ENCODE measurements at places on chromosomes 7 and 10.
A peak's percentile ranks its signal among the peaks of the same experiment; 100 is the strongest.

DNA sequence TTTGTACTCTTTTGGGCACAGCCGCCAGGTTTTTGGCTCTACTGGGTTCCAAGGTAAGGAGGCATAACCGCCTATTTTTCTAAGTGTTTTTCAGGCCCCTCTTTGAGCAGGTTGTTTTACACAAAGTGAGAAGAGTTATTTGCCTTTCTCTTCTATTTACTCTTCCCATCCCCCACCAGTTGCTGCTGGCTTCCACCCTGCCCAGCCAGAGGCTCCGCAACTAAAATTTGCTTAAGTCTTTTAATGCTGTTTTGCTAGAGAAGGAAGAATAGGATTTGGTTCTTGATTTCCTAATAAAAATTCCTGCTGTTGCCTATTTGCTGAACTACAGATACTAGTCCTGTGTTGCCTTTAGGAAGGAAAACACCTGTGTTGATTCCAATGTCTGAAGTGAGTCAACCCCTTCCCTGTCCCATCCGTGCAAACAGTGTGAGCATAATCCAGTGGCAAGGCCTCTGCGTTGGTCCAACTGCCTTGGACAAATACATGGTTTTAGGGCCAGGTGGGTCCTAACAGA is 1.9 kb downstream of the PLA2G12B start:
- H3K36me3 ChIP-seq, result no peaks in the 10 kb centered on the region
- H3K27me3 ChIP-seq, result no peaks in the 10 kb centered on the region
- peak overlapping the region; percentile 91 for H3K27ac ChIP-seq
- peak overlapping the region; percentile 54 for H3K4me3 ChIP-seq

- peak; percentile 98 for DNase-seq
- no peaks in the 10 kb centered on the region for H3K27me3 ChIP-seq
- peak overlapping the region; percentile 88 for H3K27ac ChIP-seq
- H3K36me3 ChIP-seq, result peaks cover 1% of the 10 kb centered on the region
- H3K4me3 ChIP-seq, result peak overlapping the region; percentile 32
Observed at GRCh38 chr7:1536743-1537534, 6.4 kb downstream of the MAFK start.

GRCh38 chr10:100146875-100147650 is 38.8 kb downstream of the ERLIN1 start:
- H3K36me3 ChIP-seq, result peaks cover 2% of the 10 kb centered on the region
- no peak overlapping the region for H3K4me3 ChIP-seq
- H3K4me1 ChIP-seq, result no peaks in the 10 kb centered on the region
- H3K27ac ChIP-seq, result no peak overlapping the region
- no peak for DNase-seq

GRCh38 chr7:142808461-142808801 is 37.7 kb downstream of the PRSS2 start:
- DNase-seq, result no peak
- H3K4me1 ChIP-seq, result peaks cover 12% of the 10 kb centered on the region
- H3K27me3 ChIP-seq, result no peaks in the 10 kb centered on the region

DNA sequence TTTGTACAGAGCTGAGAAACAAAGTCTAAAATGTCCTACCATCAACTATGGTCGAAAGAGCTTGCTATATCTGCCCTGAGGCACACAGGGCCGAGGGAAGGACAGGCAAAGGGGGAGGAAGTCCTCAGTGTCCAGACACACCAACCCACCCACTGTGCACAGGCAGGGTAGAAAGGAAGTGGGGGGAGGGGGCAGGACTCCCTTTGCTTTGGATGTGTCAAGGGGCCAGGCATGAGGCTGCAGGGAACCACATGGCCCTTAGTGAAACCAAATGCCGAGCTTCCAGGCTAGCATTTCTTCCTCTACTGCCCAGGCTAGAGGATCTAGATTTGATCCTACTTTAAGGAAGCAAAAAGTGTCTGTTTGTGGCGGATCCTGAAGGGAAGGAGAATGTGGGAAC is 28.6 kb downstream of the KCNH2 start:
- H3K4me1 ChIP-seq, result 0 out of 2 replicates have a peak, but pooled peaks cover 4% of the 10 kb centered on the region
- DNase-seq, result no peak
- H3K36me3 ChIP-seq, result no peaks in the 10 kb centered on the region
- H3K27ac ChIP-seq, result no peak overlapping the region
- H3K27me3 ChIP-seq, result no peaks in the 10 kb centered on the region
- H3K4me3 ChIP-seq, result no peak overlapping the region

- peak overlapping the region; percentile 81 for H3K4me3 ChIP-seq
- H3K4me1 ChIP-seq, result peaks cover 28% of the 10 kb centered on the region
- no peaks in the 10 kb centered on the region for H3K27me3 ChIP-seq
Observed at GRCh38 chr7:134985894-134986362, 380 bp upstream of the AGBL3 start.

DNA sequence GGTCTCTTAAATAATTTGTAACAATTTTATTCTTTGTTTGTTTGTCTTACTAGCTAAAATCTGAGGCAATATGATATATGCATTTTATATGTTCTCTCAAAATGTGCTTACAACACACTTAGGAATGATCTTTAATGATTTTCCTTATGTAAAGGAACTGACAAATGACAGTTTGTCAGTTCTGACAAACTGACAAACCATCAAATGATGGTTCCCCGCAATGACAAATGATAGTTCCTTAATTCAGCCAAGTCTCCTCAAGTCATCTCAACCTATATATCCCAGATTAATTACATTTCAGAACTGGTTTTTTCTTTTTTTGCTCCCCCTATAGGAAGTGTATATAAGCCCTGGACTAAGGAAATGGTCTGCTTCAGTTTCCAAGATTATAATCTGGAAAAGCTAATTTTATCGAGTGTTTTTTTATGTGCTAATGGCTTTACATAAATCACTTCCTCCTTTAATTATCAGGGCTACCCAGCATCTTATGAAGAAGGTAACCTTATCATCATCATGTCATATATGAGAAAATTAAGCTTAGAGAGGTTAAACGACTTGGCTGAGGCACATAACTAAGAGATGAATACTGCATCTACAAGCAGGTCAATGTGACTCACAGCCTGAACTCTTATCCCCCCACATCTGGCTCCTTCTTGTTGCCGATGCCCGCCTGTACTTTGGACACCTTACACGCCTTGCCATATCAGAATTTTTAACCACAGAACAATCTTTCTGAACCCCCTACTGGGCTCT is 75.1 kb downstream of the RELN start:
- DNase-seq, result no peak
- H3K27ac ChIP-seq, result no peak overlapping the region
- H3K4me3 ChIP-seq, result no peak overlapping the region
- H3K4me1 ChIP-seq, result no peaks in the 10 kb centered on the region
- no peaks in the 10 kb centered on the region for H3K27me3 ChIP-seq

DNA sequence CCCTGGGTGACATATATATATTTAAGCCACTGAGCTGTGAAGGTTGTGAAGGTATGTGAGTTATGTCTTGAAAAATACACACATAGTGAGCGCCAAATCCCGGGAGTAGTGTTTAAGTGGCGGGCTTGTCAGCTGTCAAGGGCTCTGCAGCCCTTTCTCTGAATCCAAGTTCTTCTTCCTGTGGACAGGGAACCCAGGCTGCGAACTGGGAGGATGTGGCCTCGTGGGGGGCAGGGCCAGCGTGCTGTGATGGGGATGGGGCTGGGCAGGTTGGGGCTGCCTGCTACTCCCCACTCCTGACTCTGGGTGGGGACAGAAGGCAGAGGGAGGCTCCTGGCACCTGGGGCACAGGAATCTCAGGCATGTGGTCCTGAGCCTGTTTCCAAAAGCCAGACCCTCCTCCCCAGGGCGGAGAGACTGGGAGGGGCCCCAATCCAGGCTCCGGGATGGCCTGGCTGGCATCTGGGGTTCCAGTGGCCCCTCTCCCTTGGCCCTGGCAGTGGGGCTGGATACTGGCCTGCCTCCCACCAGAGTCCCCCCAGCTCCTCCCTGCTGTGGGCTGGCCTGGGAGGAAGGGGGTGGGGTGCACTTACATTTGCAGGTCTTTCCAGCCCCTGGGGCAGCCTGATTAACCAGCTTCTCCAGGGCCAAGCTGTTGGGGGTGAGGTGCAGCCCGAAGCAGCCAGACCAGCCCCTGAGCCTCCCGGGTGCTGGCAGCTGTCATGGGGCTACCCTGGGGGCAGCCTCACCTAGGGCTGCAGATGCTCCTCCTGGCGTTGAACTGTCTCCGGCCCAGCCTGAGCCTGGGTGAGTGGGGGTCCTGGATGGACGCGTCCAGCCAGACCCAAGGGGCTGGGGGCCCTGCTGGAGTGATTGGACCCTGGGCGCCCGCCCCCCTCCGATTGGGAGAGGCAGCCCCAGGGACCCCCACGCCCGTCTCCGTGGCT is at the start of gene UPK3B:
UPK3B (plus strand) TSS at position 622 of the 947 bp plus-strand sequence; CDS start at position 723, 101 bp downstream.
- H3K27me3 ChIP-seq, result no peaks in the 10 kb centered on the region
- peak; percentile 84 for DNase-seq
- H3K4me3 ChIP-seq, result no peak within 1 kb of the TSS
- peak within 1 kb of the TSS; percentile 12 for H3K27ac ChIP-seq
- no peaks in the 10 kb centered on the region for H3K36me3 ChIP-seq
- peaks cover 10% of the 10 kb centered on the region for H3K4me1 ChIP-seq

- no peak for DNase-seq
- H3K4me3 ChIP-seq, result no peak overlapping the region
- H3K4me1 ChIP-seq, result no peaks in the 10 kb centered on the region
- H3K27me3 ChIP-seq, result no peaks in the 10 kb centered on the region
- no peaks in the 10 kb centered on the region for H3K36me3 ChIP-seq
Observed at GRCh38 chr7:77282897-77283296, 83.3 kb upstream of the FGL2 start.

GRCh38 chr10:7998831-7999230 is 55.7 kb upstream of the GATA3 start:
- H3K27ac ChIP-seq, result no peak overlapping the region
- DNase-seq, result no peak
- H3K36me3 ChIP-seq, result no peaks in the 10 kb centered on the region
- no peak overlapping the region for H3K4me3 ChIP-seq
- H3K27me3 ChIP-seq, result no peaks in the 10 kb centered on the region

GRCh38 chr7:114364151-114364550 is 50.5 kb upstream of the FOXP2 start:
- H3K36me3 ChIP-seq, result no peaks in the 10 kb centered on the region
- no peak overlapping the region for H3K27ac ChIP-seq
- H3K4me3 ChIP-seq, result no peak overlapping the region
- no peak for DNase-seq
- H3K27me3 ChIP-seq, result no peaks in the 10 kb centered on the region

GRCh38 chr10:593421-593820 is 96.0 kb downstream of the DIP2C start:
- no peak for DNase-seq
- H3K4me1 ChIP-seq, result no peaks in the 10 kb centered on the region
- no peaks in the 10 kb centered on the region for H3K36me3 ChIP-seq
- no peak overlapping the region for H3K27ac ChIP-seq

- no peak for DNase-seq
- H3K4me1 ChIP-seq, result peaks cover 9% of the 10 kb centered on the region
- H3K27me3 ChIP-seq, result no peaks in the 10 kb centered on the region
- H3K27ac ChIP-seq, result no peak overlapping the region
Observed at GRCh38 chr7:99196536-99197258, 11.2 kb downstream of the KPNA7 start.

GRCh38 chr7:5619419-5620130 is 161.9 kb downstream of the RNF216 start:
- no peak overlapping the region for H3K27ac ChIP-seq
- no peak for DNase-seq
- no peaks in the 10 kb centered on the region for H3K27me3 ChIP-seq
- H3K4me3 ChIP-seq, result no peak overlapping the region
- 0 out of 2 replicates have a peak, but pooled peaks cover 1% of the 10 kb centered on the region for H3K36me3 ChIP-seq

GRCh38 chr10:131149111-131149510 is 162.4 kb downstream of the TCERG1L start:
- H3K27me3 ChIP-seq, result no peaks in the 10 kb centered on the region
- DNase-seq, result no peak
- H3K4me3 ChIP-seq, result no peak overlapping the region
- H3K27ac ChIP-seq, result no peak overlapping the region
- H3K4me1 ChIP-seq, result no peaks in the 10 kb centered on the region
- no peaks in the 10 kb centered on the region for H3K36me3 ChIP-seq

DNA sequence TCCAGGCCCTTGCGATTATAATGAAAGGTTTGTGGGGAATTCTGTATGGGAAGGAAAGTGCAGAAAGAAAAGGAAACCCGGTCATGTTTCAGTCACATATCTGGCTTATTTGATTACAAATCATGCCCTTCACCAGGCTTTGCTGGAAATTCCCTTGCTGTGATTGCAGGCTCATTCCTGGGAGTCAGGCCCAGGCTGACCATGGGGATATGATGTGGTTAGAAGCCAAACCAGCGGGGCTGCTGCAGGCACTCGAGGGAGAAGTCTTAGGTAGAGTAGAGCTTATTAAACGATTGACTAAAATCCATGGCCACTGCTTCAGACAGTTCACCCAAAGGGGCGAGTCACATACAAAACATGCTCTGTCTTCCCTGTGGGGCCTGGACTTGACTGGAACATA is 16.2 kb downstream of the PKD1L1 start:
- H3K4me1 ChIP-seq, result no peaks in the 10 kb centered on the region
- H3K27me3 ChIP-seq, result no peaks in the 10 kb centered on the region
- H3K36me3 ChIP-seq, result no peaks in the 10 kb centered on the region

DNA sequence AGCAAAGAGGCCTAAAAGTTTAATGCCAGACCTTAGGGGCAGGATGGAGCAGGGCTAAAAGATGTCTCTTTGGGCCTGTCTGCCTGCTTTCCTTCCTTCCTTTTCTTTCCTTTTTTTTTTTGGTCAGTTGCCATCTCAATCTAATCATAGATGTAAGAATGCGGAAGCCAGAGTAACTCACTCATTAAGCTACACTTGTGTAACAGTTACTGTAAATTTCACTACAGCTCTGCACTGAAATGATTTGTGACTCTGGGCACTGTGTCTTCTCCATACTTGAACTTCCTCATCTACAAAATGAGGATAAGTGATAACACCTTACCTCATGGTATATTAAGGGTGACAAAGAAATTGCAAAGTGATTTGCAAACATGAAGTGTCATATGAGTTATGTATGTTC is 75.5 kb upstream of the AGK start:
- no peaks in the 10 kb centered on the region for H3K4me1 ChIP-seq
- no peak overlapping the region for H3K4me3 ChIP-seq
- H3K36me3 ChIP-seq, result no peaks in the 10 kb centered on the region
- H3K27ac ChIP-seq, result no peak overlapping the region
- DNase-seq, result no peak
- peaks cover 1% of the 10 kb centered on the region for H3K27me3 ChIP-seq

GRCh38 chr7:130009848-130010688 is 41.1 kb downstream of the ZC3HC1 start:
- DNase-seq, result peak; percentile 38
- H3K27me3 ChIP-seq, result no peaks in the 10 kb centered on the region
- H3K27ac ChIP-seq, result peak overlapping the region; percentile 55
- H3K4me3 ChIP-seq, result no peak overlapping the region
- peaks cover 9% of the 10 kb centered on the region for H3K4me1 ChIP-seq

DNA sequence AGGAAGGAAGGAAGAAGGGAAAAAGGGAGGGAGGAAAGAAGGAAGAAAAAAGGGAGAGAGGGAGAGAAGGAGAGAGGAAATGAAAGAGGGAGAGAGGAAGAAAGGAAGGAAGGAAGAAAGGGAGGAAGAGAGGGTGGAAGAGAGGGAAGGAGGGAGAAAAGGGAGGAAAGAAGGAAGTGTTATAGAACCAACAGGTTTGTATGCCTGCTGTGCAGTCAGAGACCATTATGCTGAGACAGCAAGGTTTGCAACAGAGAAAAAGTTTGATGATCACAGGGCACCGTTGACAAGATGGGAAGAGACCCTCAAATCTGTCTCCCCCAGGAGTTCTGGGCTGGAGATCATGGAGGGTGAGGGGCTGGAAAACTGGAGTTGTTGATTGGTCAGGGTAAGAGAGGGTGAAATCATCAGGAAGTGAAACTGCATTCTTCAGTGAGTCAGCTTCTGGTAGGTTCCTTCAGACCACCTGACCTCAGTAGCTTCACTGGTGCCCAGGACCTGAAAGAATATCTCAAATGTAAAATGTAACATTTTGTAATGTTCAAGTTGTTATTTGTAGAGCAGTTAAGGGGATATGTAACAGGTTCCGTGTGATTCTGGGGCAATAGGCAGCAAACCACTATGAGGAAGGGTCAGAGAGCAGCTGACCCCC is 76.3 kb downstream of the JCAD start:
- H3K4me1 ChIP-seq, result no peaks in the 10 kb centered on the region
- H3K27ac ChIP-seq, result no peak overlapping the region
- no peaks in the 10 kb centered on the region for H3K27me3 ChIP-seq
